ENCODE measurements at places on chromosomes 1 and 21. TPM values are rescaled to one million over a fixed set of nuclear protein-coding genes. Genes with fewer than 3 reads are reported as not detected.

GRCh38 chr21:38831526-38832467 lies 26.1 kb downstream of the ETS2 start:
- H3K4me3 ChIP-seq = no peak overlapping the region
- peaks cover 19% of the 10 kb centered on the region for H3K4me1 ChIP-seq
- no peaks in the 10 kb centered on the region for H3K27me3 ChIP-seq
- H3K27ac ChIP-seq = peak overlapping the region; percentile 69
- H3K36me3 ChIP-seq = no peaks in the 10 kb centered on the region

DNA sequence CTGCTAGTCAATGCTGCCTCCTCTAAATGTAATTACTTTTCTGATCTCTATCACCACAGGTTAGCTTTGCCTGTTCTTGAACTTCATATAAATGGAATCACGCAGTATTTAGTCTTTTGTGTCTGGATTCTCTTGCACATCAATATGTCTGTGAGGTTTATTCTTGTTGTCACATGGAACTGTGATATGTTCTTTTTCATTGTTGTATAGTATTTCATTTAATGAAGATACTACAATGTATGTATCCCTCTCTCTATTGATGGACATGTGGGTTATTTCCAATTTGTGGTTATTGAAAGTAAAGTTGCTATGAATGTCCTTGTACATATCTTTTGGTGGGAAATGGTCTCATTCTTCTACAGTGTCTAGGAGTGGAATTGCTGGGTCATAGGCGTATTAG lies 16.7 kb upstream of the PADI1 start:
- no peak overlapping the region for H3K27ac ChIP-seq
- no peak for DNase-seq
- no peaks in the 10 kb centered on the region for H3K36me3 ChIP-seq

- no peak overlapping the region for H3K27ac ChIP-seq
- no peak overlapping the region for H3K4me3 ChIP-seq
- DNase-seq = no peak
- H3K36me3 ChIP-seq = no peaks in the 10 kb centered on the region
- H3K27me3 ChIP-seq = no peaks in the 10 kb centered on the region
Measured at GRCh38 chr1:237901299-237901934, 10.7 kb upstream of the ZP4 start.

NGF gene
- total RNA-seq = 1.0 TPM

TESK2 gene
- 8.4 TPM for total RNA-seq

OBSCN gene
- total RNA-seq = 39.4 TPM

CENPL gene
- 4.3 TPM for total RNA-seq

- no peaks in the 10 kb centered on the region for H3K4me1 ChIP-seq
- H3K36me3 ChIP-seq = no peaks in the 10 kb centered on the region
- no peak overlapping the region for H3K27ac ChIP-seq
- no peaks in the 10 kb centered on the region for H3K27me3 ChIP-seq
- H3K4me3 ChIP-seq = no peak overlapping the region
Measured at GRCh38 chr21:25390701-25391100, 216.6 kb downstream of the MRPL39 start.

DNA sequence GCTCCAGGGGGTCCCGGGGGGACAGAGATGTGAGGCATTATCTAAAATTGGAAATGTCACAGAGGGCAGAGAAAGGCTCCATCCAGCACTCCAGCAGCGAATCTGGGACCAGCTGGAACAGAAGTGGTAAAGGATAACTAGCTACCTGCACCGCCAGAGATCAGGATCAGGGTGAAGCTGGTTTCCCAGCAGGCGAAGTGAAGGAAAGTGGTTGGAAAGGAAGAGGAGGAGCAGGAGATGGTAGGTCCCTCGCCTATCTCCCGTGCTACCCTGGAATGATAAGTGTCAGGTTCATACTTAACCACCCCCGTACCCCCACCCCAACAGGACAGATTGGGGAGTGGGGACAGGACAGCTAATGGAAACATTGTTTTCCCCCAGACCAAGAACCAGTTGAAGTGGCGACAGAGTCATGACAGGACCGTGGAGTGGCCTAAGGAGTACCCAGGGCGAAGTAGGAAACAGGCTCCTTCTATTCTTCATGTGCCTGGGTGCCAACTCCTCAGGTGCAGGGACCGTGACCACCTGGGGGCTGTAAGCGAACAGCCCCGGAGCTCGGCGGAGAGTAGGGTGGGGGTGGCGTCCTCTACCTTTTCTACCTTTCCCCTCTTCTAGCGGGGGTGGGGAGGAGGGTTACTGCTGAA lies 717 bp downstream of the B4GALT3 start:
- H3K27me3 ChIP-seq = no peaks in the 10 kb centered on the region
- peak overlapping the region; percentile 90 for H3K27ac ChIP-seq
- H3K36me3 ChIP-seq = peaks cover 43% of the 10 kb centered on the region
- DNase-seq = no peak
- H3K4me3 ChIP-seq = peak overlapping the region; percentile 88
- H3K4me1 ChIP-seq = peaks cover 23% of the 10 kb centered on the region

DNA sequence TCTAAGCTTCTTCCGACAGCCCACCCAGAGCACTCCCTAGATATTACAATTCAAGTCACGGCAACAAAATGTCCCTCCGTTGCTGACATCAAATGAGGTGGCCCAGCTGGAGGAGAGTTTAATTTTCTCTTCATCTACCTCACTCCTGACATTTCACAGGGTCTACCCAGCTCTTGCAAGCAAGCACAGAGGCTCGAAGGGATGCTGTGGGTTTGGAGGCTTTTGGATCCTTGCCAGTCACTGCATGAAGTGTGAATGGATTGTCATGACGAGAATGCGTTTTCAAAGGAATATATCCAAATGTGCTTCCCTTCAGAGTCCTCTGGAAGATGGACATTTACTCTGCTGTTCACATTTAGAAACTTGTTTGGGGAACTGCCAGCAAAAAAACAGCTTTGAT lies 33.5 kb downstream of the CAPN8 start:
- no peak for DNase-seq
- no peak overlapping the region for H3K27ac ChIP-seq
- no peaks in the 10 kb centered on the region for H3K36me3 ChIP-seq
- H3K4me1 ChIP-seq = no peaks in the 10 kb centered on the region
- no peak overlapping the region for H3K4me3 ChIP-seq

FNBP1L gene
- total RNA-seq = 50.0 TPM

Measured in upper lobe of right lung (tissue), 1 donor.